Stimulated activated CD4-positive, alpha-beta T cell treated with anti-CD3 and anti-CD28 coated beads, Interleukin-12 subunit alpha, Interleukin-12 subunit beta, amount 100 ng/mL, for 4 hours (primary cell): ENCODE measurements at places on chromosomes 4 and X.

DNA sequence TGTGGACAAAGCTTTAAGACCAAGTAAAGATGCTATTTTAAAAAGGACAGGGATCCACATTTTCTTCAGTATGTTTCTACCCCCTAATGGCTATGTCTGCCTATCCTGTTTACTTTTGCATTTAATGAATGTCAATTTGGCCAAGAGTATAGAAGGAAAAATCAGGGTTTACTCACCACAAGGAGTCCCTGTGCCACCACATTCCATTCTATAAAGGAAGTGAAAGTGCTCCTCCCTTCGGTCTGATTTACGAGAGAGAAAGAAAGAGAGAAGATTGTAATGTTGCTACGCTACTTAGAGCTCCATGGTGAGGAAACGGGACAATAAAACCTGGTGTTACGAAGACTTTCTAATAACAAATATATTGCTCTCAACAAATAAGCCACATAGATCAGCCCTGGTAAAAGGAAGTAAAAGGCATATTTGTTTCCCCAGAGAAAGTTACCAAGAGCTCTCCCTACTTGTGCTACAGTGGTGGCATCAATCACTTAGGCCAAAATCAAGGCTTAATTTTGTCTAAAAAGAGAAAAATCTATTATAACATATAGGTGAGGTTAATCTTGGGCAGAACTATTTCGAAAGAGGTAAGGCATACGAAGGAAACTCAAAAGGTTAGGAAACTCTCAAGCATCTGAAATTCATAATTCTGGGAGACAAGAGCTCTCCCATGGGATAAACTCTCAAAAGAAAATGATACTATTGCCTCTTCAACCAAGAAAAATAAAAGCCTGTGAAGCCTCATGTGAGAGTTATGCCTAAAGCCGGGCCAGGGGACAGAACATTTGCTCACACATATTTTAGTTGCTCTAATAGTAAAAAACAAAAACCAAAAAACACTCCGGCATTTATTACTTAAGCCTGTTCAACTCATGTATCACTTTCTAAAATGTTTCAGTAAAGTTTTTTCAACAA is 29.5 kb downstream of the TAPT1 start:
- DNase-seq: no peak

DNA sequence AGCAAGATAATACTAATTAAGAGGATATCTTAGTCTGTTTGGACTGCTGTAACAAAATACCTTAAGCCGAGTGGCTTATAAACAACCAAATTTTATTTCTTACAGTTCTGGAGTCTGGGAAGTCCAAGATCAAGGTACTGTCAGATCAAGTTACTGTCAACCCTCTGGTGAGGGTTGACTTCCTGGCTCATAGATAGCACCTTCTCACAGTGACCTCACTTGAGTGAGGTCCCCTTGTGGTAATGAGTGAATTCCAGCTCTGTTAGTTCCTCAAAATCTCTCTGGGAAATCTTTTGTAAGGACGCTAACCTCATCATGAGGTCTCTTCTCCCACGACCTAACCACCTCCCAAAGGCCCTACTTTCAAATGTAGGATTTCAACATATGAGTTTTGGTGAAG is 36.9 kb upstream of the ADGRA3 start:
- DNase-seq: no peak

DNA sequence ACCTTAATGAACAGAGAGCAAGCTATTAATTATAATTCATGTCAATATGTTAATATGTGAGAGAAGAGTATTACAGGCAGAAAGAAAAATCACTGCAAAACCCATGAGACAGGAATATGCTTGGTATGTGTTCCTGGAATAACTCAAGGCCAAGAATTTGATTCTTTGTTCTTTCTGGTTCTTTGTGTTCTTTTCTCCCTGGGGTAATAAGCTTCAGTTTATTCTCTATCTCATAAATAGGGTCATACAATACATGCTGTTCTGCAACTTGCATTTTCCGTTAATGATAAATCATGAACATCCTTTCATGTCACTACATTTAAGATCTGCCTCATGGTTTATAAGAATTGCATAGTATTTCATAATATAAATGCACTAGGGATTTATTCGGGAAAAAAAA is 16.8 kb upstream of the THOC2 start:
- no peak for DNase-seq

DNA sequence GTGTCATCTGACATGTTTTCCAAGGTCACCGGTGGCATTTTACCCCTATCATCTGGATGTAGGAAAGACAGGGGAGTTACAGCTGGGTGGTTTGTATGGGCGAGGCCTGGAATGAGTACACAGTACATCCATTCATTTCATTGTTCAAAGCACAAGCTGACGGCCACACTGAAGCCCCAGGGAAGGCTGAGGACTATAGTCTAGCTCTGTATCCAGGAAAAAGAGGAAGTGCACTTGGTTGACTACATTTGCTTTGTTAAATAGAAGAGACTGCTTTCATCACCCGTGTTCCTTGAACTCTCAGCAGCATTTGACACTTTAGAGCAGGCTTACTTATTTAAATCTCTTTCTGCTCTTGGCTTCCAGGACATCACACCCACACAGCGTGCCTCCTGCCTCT is 1041.0 kb upstream of the TENM3 start:
- DNase-seq: no peak

DNA sequence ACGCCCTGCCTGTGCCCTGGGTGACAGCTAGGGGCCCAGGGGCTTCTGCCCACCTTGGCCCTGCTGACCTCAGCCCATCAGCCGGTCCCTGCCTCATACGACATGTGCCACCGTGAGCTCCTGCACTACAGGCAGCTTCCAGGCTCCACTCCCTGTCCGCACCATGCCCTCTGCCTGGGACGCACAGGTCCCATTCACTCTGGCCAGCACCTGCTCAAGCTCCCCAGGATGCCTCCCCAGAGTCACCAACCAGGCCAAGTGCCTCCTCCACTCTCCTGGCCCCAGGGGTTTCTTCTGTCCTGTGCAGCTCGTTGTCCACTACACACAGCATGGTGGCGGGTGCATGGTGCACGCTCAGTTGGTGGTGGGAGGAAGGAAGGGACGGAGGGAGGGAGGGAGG is 20.2 kb upstream of the MRFAP1 start:
- no peak for DNase-seq

DNA sequence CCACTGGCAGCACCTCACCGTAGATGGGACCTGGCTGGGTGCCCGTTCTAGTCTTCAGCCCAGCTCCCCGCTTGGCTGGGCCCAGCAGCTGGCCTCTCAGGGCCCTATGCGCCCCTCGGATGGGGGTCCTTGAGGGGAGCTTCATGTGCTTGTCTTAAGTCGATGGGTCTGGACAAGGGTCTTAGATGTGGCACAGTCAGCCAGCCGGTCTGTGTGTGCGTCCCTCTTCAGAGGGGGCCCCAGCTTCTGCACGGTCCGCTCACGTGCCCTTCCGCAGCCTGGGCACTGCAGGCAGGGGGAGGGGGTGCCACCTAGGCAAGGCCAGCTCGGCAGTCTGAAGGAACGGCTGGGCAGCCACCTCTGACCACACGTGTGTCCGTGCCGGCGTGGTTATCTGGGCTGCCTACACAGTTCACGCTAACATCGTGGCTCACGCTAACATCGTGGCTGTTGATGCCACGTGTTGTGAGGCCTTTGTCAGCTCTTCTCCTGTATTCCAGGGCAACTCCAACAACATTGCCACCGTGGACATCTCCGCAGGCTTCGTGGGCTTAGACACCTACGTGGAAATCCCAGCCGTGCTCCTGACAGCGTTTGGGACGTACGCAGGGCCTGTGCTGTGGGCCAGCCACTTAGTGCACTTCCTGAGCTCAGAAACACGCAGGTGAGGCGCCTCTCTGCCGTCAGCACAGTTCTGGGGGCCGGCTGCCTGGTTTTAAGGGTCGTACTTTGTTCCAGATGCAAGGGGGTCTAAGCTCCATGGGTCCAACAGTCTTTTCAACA is 34.5 kb downstream of the PIGG start:
- no peak for DNase-seq

- no peak for DNase-seq
Measured at GRCh38 chr4:5956285-5957021, 61.8 kb downstream of the C4orf50 start.

GRCh38 chr4:170931321-170931720 is 841.6 kb upstream of the AADAT start:
- DNase-seq: no peak

DNA sequence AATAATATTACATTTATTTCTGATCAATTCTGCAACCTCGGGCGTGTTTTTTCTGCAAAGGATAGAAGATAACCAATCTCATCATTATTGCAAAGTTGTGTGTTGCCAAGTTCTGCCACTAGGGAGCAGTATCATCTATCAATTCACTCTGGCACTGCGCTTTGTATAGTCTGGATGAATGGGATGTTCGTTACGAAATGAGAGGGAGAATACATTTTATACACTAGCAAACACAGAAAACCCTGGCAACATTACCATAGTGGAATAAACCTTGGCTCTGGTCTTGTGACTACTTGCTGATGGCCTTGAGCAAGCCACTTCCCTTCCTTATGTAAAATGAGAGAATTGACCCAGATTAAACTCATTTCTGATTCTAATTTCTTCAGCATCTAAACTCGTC is 97.5 kb upstream of the ZNF518B start:
- peak; percentile 30 for DNase-seq

- no peak for DNase-seq
Measured at GRCh38 chrX:111914398-111915090, 38.6 kb downstream of the TRPC5OS start.

DNA sequence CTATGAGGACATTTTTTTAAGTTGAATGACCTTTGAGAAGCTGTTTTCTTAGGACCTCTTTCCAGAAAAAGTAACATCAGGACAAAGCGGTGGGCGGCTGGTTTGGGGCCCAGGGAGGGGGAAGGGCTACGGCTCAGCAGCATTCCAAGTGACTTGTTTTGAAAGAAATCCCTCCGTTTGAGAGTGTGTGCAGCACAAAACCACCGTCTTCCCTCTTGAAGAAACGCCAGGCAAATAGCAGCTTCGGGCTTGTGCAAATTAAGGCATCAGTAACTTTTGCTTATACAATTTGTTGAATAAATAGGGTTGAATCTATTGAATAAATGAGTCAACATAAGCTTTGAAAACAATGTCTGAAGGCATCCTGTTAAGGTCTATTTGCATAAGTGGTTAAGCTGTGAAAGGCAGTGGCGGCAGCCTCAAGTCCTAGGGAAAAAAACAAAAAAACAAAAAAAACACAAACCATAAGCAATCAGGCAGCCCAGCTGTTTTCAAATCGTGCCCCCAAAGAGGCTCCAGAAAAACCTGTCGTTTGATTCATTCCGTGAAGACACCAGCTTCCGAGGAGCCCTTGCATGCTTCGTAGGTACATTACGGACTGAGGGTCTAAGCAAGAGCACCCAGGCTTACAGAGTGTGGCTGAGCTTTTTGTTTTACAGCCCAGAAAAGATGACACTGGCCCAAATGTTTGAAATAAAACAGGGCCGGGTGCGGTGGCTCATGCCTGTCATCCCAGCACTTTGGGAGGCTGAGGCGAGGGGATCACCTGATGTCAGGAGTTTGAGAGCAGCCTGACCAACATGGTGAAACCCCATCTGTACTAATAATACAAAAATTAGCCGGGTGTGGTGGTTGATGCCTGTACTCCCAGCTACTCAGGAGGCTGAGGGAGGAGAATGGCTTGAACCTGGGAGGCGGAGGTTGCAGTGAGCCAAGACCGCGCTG is 103.7 kb downstream of the CRLF2 start:
- no peak for DNase-seq

DNA sequence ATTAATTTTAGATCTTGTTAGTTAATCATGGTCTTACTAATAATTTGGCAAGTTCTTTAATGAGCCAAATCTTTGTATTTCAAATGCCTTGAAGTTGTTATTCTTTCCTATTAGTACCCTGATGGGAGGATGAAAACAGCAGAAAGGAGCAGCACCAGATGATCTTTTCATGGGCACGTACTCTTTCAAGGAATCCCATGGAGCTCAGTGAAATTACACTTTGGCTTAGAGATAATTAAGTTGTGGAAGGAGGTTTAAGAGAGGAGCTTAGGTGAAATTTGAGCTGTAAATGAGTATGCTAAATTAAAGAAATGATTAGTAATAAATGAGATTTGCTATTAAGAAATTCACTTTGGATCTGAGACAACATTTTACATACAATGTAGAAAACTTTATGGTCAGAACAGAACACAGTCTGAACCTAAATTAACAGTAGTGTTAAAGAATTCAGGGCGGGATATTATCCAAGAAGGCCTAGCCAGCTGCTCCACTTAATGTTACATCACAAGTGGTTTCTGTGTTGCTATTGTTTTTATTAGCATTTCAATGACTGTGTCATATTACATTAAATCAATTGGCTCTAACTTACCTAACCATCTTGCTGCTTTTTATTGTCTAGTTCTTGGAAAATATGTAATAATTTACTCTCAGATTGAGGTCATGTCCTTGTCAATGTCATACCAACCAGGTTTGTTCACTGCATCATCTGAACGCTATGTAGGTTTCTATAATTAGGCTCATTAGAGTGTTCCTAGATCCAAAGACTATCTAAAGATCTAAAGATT is 3.9 kb downstream of the MTHFD2L start:
- no peak for DNase-seq

- peak; percentile 2 for DNase-seq
Measured at GRCh38 chrX:43559644-43560043, 96.5 kb upstream of the MAOA start.

GRCh38 chr4:7213807-7214206 is 21.5 kb downstream of the SORCS2 start:
- no peak for DNase-seq

- DNase-seq: no peak
Measured at GRCh38 chr4:87116231-87116630, 104.2 kb downstream of the KLHL8 start.

- no peak for DNase-seq
Measured at GRCh38 chr4:28973587-28974350, 1746.4 kb upstream of the PCDH7 start.

- peak; percentile 3 for DNase-seq
Measured at GRCh38 chrX:48648336-48648751, 35.3 kb upstream of the WAS start.

DNA sequence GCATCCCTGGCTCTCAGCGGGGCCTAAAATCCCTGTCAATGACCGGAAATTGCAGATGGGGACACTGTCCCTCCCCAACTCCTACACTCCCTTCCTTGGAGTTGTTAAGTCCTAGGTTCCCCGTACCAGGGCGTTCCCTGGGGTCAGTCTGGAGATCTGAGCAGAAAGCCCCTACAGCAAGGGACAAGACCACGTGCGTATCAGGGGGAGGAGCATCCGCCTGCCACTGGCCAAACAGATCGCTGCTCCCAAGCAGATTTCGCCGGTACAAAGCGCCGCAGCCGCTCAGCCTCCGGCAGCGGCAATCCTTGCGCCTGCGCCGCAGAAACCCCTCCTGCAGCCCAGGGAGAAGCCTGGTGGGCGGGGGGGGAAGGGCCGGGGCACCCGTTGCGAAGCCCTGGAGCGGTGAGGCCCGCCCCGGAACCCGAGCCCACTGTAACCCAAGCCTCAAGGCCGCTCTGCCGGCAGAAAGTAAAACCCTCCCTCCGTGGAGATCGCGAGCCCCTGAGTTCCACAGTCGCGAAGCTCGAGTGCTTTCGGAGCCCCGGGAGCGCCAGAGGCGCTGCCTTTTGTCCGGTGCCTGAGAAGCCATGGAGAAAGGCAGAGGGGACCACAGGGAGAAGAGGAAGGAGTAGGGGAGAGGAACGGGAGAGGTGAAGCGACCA is 2.7 kb downstream of the CRMP1 start:
- no peak for DNase-seq
